ENCODE measurements at places on chromosomes 3 and 15. TPM values are rescaled to one million over a fixed set of nuclear protein-coding genes. Genes with fewer than 3 reads are reported as not detected.

SUMF1 gene
- polyA plus RNA-seq: 49.2 TPM

CYP8B1 gene
- 1.5 TPM for polyA plus RNA-seq

CNTN4 gene
- polyA plus RNA-seq: 30.2 TPM

CCR5 gene
- polyA plus RNA-seq: 0.17 TPM

RAB6B gene
- 17.0 TPM for polyA plus RNA-seq

HYAL1 gene
- polyA plus RNA-seq: 6.1 TPM

STRC gene
- polyA plus RNA-seq: 1.2 TPM

MUC4 gene
- polyA plus RNA-seq: 0.61 TPM

ZNF80 gene
- 0.13 TPM for polyA plus RNA-seq

DNA sequence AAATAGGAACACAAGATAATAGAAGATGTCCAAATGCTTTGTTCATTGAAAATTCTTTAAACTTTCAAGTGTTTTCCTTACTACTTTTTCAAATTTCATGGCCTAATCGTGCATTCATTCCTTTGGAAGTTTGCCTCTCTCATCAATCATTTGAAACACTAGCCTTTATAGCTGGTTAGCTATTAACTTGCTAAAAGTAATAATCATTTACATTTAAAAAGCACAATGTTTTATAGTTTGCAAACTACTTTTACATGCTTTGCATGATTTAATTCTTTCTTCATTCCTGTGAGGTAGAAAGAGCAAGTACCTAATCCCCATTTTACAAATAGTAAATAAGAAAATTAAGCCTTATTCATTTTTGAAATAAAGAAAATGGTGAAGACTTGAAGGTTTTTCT lies 137.4 kb upstream of the SLC7A14 start:
- peak; percentile 39 for DNase-seq

DNA sequence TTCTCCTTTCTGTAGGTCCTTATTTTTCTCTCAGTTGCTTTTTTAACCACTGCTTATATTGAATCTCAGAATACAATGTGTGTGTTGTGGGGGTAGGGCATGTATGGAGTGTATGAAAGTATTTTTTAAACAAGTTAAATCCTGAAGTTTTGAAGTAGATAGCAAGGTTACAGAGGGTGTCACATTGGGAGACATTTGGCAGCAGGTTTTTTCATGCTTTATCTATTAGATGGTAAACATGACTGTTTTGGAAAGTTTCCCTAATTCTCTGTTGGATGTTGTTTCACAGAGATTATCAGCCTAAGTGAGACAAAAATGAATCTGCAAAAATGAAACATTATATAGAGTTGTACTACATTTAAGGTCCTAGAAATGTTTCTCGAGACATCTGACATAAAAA lies 190.6 kb upstream of the ARPP21 start:
- no peak for DNase-seq

DNA sequence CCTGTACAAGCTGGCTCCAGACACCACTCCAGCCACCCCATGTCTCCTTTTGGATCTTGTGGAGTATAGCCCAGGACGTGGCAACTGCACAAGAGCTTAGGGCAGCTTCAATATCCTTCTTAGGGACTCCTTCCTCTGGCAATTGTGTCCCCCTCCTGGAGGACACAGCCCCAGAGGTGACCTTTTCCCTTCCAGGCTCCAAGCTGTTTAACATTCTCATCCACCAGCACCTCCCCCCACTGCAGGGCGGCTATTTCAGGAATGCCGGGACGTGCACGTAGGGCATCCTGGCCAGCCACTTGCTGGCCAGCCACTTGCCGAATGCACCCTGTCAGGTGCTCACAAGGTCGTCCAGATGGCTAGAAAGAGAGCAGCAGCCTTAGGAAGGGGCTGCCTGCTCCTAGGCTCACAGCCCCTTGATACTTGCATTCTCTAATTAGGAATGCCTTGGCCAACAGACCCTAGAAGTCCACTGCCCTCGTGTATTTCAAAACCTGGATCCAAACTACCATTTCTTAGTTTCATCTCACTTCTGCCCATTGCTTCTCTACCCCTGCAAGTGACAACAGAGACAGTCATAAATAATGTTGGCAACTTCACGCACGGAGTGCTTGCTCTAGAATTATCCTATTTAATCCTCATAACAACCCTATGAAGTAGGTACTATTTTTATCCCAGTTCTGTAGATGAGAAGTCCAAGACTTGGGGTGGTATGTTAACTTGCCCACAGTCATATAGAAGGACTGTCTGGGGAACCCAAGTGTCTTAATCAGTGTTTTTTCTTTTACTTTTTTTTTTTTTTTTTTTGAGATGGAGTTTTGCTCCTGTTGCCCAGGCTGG lies 24.5 kb upstream of the IDH2 start:
- DNase-seq: no peak

GRCh38 chr3:75171630-75172230 lies 492.4 kb upstream of the FRG2C start:
- DNase-seq: peak; percentile 11

DNA sequence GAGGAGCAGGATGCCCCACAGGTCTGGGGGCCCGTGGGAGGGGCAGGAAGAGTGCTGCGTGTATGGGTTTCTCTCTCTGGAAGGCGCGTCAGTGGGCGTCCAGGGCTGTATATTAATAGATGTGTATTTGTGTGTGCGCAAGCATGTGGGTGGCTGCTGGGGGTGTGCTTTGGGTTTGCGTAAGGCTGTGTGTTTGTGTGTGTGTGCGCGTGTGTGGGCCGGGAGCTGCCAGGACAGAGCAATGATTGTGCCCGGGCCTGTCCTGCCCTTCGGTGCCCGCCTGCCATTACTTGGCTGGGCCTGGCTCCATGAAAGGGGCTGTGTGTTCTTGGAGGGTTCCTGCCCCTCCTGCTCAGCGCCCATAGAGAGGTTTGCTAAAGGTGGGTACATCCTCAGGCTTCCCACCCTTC lies 16.3 kb downstream of the CSPG4 start:
- DNase-seq: no peak

DNA sequence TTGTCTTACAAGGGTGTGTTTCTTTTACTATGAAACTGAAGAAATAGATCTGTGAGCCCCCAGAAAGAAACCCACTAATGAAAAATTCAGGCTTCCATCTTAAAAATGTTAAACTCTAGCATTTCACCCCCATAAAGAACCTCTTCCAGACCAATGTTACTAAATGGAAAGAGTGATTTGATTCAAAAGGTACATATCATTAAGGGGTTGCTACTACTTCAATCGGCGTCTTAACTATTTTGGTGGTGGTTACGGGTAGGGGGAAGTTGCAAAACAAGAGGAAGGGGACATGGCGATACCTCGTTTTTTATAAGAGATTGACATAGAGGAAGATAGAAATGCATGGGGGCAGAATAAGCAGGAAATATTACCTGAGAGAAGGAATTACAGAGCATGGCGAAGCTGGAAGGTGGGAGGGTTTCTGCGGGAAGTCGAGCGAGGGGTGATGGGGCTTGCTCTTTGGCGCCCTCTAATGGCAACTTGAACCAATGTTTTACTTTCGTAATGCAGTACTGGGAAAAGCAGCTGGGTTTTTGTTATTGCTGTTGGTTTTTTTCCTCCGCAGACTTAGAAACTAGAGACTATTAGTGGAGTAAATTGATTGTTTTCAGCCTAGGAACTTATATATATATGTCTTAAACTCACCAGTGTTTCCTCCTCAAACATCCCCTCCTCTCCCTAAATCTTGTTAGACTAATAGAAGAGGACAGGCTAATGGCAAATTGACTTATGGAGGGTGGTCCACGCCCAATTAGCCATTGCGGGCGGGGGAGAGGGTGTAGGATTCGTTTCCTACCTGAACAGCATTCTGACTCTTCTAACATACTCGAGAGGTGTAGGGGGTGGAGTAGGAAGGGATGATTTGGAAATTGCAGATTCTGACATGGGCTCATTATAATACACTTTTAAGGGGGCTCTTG lies 11.3 kb upstream of the SOX2 start:
- peak; percentile 88 for DNase-seq

DNA sequence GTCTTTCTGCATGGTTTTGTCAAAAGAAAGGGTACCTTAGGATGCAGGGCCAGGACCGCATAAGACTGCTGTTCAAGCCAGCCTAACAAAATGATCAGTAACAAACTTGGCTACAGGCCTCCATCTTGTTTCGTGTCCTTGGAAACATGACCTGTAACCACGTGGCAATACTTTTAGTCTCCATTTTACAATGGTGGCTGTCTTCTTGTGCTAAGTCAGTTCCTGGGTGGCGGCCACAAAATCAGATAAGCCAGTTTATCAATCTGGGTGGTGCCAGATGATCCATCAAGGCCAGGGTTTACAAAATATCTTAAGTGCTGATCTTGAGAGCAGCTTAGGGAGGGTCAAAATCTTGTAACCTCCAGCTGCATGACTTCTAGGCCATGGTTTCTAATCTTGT lies 57.1 kb upstream of the GK5 start:
- DNase-seq: no peak

GRCh38 chr3:71142441-71143161 lies 440.9 kb downstream of the FOXP1 start:
- DNase-seq: no peak

DNA sequence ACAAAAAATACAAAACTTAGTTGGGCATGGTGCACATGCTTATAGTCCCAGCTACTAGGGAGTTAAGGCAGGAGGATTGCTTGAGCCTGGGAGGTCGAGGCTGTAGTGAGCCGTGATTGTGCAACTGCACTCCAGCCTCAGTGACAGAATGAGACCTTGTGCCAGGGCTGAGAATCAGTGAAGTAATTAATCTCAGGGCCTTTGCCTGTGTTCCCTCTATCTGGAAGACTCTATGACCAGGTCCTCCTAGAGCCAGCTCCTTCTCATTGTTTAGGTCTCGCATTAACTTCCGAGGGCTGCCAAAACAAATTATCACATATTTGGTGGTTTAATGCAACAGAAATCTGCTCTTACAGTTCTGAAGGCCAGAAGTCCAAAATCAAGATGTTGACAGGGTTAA lies 41.4 kb upstream of the FLNB start:
- no peak for DNase-seq

GRCh38 chr3:108472001-108472591 lies 38.3 kb downstream of the MYH15 start:
- DNase-seq: no peak

GRCh38 chr15:52256366-52256765 lies 39.2 kb downstream of the MYO5C start:
- peak; percentile 70 for DNase-seq

DNA sequence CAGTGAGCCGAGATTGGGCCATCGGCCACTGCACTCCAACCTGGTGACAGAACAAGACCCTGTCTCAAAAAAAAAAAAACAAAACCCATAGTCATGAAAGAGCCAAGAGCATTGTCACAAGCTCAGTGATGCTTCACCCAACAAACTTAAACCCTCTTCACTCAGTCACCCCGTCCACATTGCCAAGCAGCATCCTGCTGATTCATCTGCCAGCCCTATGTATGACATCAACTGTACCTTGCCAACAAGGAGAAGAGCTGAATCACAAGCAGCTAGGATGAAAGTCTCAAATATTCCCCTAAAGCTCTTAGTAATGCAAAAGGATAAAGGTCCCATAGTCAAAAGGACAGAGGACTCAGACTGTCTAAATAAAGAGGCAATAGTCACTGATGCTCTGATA lies 90.0 kb downstream of the ANO10 start:
- DNase-seq: no peak

DNA sequence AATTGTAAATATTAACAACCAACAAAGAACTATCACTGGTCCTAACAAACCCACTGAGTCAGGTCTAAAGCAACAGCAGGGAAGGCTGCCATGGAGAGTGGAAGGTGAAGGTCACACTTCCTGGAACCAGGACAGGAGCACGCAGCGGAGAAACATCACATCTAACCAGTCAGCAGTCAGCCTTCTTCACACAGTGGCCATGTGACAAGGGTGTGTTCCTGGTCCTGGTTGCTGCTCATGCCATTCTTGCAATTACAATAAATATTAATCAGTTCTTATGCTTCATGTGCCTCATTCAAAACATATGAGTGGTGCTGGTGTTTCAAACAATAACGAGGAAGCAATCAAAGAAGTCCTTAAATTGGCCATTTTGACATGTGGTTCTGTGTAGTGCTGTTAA lies 162.8 kb downstream of the ARRDC4 start:
- DNase-seq: no peak

DNA sequence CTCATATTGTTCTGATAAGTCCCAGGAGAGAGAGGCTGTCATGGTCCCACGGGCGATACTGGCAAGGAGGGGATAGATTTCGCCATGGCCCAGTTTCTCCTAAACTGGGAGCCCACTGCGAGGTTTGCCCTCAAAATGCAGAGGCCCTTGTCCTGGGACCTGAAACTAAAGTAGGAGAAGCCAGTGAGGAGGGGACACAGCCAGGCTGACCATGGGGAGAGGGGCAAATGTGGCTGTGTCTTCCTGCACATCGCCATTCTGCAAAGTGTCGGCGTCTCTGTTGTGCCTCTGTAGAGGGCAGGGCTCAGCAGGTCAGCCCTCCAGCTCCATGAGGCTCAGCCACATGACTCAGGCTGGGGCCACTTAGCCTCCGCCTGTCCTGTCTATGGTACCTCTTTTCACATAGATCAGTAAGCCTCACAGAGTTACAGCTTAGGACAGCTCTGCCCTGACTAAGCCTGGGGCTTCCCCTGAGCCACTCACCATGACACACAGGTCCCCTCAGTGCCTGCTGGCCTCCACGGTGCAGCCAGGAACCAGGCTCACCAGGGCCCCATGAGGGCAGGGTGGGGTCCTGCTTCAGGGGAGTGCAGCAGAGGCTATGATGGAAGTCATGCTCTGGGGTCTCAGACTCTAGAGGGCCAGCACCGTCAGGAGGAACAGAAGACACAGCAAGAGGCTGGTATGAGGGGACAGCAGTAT lies 28.6 kb upstream of the PLXNA1 start:
- no peak for DNase-seq

DNA sequence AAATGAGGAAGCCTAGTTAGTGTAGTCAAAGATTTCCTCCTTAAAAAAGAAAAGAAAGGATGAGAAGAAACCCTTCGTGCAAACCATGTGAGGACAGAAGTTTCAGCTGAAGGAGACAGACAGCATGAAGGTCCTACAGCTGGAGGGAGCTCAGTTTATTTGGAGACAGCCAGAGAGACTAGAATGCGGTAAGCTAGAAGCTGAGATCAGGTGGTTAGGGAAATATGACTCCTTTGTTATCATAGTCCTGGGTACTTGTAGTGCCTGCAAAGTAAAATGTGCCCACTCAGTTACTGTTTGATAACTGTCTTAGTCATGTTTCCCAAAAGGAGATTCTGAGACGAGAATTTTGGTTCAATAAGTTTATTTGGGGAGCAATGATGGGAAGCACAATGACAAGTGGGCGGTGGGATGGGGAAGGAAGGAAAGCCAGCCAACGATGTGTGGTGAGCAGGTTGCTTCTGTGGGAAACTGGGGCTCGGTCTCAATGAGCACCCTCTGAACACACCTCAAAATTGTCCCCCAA lies 178.8 kb upstream of the SNTN start:
- no peak for DNase-seq
